LoVo (cell line): ENCODE measurements at places on chromosomes 16 and 17.
A peak's percentile ranks its signal among the peaks of the same experiment; 100 is the strongest.

DNA sequence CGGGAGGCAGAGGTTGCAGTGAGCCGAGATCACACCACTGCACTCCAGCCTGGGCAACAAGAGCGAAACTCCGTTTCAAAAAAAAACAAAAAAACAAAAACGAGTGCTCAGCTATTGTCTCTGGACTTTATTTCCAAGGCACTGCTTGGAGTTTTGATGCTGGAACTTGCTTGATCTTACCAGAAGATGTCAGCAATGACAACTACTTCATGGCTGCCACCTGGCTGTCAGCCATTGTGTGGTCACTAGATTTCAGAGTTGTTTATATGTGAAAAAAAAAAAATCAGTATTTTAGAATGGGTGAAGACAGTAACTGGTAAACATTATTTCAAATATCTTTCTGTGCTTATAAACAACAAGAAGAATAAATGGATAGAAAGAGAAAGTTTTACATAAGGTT is 26.3 kb upstream of the OR4D1 start:
- DNase-seq = peak; percentile 29

DNA sequence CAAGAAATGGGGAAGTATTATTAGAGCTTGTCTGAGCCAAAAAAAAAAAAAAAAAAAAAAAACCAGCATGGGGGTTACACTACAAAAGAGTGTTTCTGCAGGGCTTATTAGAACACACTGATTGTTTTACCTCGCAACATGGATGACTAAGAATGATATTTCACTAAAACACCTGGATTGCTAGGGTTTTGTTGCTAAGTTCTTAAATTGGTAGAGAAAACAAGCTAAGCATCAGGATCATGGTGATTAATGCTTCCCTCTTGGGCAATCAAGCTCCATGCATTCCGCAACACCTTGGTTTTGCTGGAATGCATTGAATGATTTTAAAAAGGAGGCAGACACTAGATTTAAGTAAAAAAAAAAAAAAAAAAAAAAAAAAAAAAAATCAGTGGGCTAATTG is 931.4 kb upstream of the CDH8 start:
- no peak for DNase-seq

DNA sequence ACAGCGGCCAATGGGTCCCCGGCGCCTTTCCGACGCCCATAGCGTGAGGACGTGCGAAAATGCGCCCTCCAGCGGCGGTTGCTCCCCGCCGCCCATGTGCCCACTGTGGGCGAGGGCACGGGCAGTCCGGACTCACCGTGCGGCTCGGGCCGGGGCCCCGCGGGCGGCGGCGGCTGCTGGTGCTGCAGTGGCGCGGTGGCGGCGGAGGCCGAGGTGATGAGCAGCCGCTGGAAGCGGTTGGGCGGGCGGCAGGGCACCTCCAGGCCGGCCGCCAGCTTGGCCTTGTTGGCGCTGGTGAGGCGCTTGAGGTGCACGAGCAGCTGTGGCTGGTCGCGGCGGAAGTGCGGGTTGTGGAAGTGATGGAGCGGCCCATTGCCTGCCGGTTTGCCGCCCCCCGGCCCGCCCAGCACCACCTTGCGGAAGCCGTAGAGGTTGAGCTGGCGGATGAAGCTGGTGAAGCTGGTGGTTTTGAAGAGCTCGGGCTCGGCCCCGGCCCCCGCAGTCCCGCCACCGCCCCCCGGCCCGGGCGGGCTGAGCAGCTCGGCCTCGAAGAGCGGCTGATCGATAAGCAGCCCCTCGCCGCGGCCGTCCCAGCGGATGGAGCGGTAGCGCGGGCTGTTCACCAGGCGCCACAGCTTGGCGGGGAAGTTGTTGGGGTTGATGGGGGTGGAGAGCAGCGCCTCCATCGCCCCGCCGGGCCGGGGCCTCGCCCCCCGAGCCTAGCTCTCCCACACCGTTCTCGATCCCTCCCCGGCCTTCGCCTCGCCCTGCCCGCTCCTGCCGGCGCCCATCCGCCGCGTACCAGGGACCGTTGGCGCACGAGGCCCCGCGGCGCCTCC is at the start of gene HSF5:
Gene HSF5, minus strand, starts transcription at position 820 of the 839 bp plus-strand sequence. Its CDS starts 134 bp downstream, at position 686.
- no peak for DNase-seq

DNA sequence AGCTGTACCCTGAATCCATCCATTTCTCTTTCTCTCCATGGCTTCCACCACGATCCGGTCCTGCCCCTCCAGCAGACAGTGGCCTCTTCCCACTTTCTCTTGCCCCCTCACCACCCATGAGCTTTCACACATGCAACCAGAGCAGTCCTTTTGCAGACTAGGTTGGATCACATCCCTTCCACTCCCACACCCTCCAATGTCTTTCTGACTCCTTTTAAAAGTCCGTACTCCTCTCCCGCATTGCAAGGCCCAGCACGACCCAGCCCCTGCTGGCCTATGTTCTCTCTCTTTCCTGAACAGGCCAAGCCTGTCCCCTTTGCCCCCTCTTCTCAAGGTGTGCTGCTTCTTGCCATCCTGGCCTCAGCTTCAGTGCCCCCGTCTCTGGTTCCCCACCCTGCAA is 22.5 kb upstream of the DNAI2 start:
- DNase-seq = no peak

- DNase-seq = no peak
These were observed 1.2 kb downstream of the SOX15 start for GRCh38 chr17:7588553-7589203.

- DNase-seq = peak; percentile 85
These were observed 16.3 kb upstream of the AURKB start for GRCh38 chr17:8226536-8227237.

DNA sequence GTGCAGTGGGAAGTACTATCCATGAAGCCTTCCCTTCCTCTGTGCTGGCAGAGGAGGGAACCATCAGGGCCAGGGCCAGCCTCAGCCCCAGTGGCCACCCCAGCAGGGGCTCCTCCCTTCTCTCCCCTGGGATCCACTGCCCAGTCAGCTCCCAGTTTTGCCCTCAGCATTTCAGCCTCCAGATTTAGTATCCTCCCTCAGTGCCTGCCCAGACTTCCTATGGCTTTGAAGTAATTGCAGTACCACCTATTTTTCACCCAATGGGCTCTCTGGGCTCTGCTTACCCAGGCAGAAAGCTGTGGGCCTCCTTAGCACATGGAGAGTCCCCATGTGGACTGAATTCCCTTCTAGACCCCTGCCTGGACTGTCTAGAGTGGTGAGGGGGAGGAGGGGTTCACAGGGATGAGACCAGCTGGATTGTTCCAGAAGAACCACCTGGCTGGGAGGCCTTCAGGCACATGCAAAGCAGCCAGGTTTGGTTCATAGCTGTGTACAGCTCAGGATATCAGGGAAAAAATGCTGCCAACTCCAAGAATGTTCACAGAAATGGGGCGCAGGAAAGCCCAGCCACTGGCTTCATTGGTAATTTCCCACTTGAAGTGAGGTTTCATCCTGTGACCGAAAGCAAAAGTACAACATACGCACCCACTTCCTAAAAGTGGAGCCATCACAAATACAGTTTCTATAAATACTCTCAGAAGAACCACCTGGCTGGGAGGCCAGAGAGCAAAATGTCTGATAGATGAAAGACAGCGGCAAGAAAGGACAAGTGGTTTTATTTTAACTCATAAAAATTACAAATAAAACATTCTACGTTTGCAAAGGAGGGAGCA is 15.2 kb upstream of the HERPUD1 start:
- DNase-seq = no peak

GRCh38 chr17:39462631-39463375 is 1.5 kb downstream of the CDK12 start:
- no peak for DNase-seq

- no peak for DNase-seq
These were observed 270.0 kb upstream of the SOX9 start for GRCh38 chr17:71850812-71851211.

- DNase-seq = no peak
These were observed 55.1 kb upstream of the CLEC3A start for GRCh38 chr16:77967054-77967904.

DNA sequence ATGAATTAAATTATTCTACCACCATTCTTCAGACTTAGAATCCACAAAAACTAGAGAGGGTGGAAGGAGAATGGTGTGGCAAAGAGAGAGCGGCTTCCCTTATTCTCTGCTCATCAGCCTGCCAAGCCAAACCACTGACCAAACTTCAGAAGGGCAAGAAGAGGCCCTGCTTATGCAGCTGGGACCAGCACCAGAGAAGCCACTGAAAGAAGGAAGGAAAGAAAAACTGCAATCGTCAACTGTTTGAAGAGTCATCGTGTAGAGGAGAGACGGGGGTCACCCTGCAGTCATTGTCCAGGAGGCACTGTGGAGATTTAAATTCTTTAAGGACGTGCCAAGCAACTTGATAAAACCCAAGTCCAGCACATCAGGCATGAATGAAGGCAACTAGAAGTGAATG is 15.6 kb downstream of the PMP22 start:
- no peak for DNase-seq

- DNase-seq = no peak
These were observed 1.5 kb upstream of the TOM1L1 start for GRCh38 chr17:54899201-54899600.
